ENCODE measurements at places on chromosomes 12 and 14.

DNA sequence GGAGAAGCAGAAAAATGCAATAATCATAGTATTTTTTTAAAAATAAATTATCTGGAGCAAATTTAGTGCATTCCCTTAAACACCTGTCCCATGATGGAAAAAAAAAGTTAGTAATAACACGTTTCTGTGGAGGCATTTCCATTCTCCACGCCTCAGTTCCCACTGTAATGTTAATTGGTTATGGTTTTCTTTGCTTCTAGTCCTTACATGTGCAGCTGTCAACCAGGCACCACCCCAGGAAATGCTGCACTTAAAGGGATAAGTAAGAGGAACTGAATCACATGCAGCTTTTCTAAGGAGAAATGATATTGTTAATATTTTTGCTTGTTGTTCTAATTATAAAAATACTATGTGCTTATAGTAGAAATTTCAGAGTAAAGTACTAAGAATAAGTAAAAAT lies 240.3 kb downstream of the ZFP36L1 start:
- no peak for DNase-seq

GRCh38 chr14:104552738-104553125 lies 26.8 kb upstream of the C14orf180 start:
- DNase-seq: no peak

DNA sequence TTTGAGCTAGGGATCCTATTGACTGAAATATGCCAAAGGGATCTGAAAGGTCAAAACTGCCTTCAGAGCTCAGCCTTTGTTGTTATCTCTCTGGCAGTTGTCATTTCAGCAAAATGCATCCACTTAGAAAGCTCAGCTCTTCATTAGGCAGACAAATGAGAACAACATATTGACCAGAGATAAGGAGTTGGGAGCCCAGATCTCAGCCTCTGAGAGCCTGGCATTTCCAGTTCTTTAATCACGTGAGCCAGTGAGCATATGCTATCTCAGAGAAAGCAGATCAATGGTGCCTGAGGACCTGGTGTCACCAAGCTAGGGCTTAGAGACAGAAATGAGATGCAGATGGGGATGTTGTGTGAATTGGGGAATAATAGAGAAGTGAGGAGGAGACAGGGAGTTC lies 101.1 kb downstream of the DAD1 start:
- DNase-seq: no peak

- DNase-seq: no peak
These were observed 836.6 kb downstream of the SLC6A15 start for GRCh38 chr12:84075991-84076390.

GRCh38 chr12:3417937-3418462 lies 73.0 kb upstream of the PRMT8 start:
- no peak for DNase-seq

GRCh38 chr14:69615496-69616407 lies 4.4 kb downstream of the SUSD6 start:
- DNase-seq: no peak

- no peak for DNase-seq
These were observed 7.4 kb downstream of the RPL6 start for GRCh38 chr12:112401903-112402498.

DNA sequence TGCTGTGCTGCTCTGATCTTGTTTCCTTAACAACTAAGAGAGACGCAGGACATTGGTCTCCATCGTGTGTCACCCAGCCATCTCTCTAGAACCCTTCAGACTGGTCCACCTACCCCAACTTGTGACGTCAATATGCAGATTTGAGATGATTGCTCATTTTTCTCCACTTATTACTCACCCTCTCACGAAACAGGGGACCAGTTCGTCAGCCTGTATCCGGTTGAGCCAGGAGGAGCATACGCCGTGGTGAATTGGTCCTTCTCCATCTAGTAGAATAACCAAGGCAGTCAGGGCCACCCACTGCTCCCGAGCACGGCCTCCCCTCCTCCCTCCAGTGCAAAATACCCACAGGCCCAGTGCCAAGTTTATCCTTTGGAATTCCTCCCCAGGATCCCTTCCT lies 36.2 kb upstream of the FBXO21 start:
- DNase-seq: no peak

- DNase-seq: no peak
These were observed 21.1 kb upstream of the KRT8 start for GRCh38 chr12:52925717-52926595.

DNA sequence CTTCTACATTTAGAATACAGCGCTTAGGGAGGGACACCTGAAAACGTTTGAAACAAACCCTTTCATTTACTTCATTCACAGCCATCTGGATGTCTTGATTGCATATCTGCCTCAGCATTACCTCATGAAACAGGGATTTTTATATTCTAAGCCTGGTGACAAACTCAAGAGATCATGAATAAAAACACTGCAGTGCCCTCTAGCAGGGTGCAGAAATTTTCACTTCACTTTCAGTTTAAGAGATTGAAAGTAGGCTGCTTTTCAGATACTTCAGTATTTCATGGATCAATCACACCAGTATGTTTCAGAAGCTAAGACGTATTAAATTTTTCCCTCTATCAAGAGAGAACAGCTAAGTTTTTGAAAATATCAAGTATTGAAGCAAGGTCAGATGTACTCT lies 467.8 kb downstream of the MDGA2 start:
- no peak for DNase-seq

DNA sequence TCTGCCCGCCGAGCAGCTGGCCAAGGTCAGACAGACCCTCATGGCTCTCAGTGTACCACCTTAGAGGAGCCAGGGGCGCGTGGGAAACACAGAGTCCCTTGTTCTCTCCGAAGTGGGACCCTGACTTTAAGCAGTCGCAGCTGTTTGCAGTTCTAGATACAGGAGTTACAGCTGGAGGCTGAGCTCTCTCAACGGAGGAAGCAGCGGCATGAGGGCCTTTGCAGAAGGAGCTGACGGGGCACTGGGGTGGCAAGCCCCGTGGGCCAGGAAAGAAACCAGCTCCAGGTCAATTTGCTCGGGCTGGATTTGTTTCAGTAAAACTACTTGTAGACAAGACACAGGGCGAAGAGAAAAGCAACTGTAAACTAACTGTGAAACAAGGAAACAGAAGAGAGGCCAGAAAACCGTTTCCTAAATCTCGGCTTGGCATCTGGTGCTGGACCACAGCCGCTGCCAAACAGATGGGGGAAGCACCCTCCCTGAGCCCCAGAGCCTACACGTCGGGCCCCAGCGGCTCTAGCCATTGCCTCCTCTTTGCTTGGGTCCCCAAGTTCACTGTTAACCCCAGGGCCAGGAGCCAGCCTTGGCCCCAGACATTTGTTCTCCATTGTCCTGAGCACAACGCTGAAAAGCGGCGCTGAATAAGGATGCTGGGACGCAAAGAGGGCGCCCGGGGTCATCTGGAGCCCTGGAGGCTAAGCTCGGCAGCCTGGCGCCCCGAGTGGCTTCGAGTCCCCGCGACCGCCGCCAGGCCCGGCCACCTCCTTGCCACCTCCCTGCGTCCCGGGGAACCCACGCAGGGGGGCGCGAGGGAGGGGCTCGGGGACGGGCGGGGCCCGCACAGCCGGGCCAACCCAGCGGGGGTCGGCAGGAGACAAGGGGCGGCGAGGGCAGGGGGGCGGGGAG lies 914 bp upstream of the PACS2 start:
- no peak for DNase-seq

- no peak for DNase-seq
These were observed 14.1 kb upstream of the NUMB start for GRCh38 chr14:73472185-73473114.

DNA sequence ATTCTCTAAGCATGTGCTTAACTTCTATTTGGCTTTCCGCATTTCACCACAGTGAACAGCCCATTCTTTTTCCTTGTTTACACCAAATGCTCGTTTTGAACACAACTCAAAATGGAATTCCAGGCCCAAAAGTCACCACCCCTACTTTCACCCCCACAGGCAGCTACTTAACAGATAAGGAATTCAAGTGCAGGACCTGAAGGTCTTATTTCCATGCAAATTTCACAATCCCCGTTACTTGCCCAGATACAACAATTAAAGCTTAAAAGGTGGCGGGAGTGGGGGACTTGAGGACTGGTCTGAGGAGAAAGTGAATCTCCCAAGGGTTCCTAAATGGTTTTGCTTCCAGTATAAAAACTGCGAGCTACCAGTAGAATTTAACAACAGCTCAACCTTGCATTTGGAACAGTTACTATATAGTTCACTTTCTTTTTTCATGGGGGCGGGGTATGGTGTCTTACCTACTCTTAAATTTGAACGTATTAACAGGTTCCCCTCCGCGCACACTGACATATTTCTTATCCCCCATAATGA lies 3.7 kb downstream of the USP44 start:
- no peak for DNase-seq

DNA sequence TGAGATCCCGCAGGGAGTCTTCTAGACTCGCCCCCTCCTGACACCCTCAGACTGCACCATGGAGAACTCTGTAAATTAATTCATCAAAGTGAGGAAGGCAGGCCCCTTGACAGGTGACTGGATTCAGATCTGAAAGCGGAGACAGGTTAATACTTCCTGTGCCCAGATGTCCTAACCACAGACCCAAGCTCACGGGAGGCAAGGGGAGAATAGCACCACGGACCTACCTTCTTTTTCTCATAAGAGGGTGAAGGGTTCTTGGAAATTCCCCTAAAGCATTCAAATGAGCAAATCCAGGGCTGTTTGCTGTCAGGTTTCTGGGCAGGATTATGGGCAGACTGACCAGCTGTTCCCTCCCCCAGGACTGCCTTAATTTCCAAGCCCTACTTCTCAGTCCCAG lies 170.0 kb downstream of the ZFP36L1 start:
- DNase-seq: no peak

DNA sequence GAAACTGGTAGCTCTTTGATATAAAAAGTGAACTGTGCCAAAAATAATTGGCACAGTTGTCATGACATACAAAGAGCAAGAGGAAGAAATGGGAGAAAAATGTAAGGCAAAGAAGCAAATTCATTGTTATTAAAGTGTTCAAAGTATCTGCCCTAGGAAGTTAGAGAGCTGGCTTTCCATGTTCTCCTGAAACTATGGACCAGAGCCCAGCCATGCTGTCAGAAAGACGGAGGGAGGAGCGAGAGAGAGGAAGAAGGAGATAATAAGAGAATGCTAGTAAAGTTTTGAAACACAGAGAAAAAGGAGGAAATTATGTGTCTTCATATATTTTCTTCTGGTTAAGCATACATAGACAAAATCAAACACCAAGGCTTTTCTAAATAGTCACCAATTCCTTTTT lies 78.1 kb upstream of the PELI2 start:
- no peak for DNase-seq

DNA sequence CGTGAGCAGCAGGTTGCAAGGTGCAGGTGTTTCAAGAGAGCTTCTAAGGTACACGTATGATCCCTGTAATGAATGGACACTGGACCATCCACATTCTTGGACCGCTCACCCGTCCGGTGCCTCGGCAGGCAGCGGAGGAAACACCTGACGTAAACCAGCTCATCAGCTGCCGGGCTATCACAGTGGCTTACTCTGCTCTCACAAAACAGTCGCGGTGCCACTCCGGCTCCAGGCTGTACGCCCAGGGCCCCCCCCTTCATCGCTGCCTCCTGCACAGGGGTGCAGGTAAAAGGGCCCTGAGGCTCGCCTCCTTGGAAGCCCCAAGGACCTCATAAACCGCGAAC lies 436 bp downstream of the VPS33A start:
- no peak for DNase-seq

DNA sequence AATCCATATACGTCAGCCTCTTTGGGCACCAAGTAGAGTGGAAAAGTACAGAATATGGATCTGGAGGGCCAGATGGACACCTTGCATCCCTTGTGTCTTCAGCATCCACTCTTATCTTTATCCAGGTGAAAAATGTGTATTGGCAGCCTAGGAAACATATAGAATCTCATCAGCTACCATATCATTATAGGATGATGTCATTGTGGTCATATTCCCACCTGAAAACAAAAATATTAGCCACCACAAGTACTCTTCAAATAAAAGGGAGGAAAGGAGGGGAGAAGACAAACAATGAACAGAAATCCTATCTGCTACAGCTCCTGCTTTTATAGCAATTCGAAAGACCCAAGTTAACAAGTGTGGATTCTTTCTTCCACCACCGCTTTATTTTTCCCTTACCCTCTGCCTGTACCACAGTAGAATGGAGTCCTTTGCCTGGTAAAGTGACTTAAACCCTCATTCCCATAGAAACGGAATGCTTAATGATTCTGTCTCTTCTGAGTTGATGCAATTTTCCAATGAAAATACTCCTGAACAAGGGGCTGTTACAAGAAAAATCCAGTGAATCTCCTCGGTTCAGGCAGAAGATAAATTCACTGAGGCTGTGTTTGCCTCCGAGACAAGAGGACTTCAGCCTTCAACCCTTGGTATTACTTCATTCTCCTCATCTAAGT lies 13.8 kb upstream of the IL26 start:
- DNase-seq: no peak

DNA sequence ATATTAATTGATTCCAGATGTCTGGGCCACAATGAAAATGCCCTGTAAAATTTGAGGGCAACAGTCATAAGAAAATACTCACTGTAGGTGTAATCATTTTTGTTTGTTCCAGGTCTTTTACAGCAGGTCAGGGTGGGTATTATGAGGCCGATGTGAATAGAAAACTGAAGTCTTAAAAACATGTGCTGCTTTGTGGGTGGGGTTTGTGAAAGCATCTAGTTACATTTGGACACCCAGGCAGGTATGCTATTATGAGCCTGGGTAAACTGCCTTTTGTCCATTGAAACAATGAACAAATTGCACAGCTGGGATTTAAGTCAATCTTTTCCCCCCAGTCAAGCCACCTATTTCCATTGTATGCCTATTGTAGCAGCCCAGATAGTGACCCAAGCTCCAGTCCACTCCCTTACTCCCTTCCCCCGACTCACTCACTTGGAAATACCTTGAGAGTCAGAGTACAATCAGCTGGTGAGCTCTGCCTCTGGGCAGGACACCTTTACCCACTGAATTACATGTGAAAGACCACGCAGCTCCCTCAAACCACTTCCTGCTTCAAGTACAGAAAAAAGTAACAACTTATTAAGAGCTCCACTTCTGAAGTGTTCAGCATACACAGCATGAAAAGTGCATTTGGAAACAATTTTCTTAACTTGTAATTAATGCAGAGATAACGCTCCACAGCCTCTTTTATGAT lies 1.8 kb downstream of the IGF1 start:
- no peak for DNase-seq

DNA sequence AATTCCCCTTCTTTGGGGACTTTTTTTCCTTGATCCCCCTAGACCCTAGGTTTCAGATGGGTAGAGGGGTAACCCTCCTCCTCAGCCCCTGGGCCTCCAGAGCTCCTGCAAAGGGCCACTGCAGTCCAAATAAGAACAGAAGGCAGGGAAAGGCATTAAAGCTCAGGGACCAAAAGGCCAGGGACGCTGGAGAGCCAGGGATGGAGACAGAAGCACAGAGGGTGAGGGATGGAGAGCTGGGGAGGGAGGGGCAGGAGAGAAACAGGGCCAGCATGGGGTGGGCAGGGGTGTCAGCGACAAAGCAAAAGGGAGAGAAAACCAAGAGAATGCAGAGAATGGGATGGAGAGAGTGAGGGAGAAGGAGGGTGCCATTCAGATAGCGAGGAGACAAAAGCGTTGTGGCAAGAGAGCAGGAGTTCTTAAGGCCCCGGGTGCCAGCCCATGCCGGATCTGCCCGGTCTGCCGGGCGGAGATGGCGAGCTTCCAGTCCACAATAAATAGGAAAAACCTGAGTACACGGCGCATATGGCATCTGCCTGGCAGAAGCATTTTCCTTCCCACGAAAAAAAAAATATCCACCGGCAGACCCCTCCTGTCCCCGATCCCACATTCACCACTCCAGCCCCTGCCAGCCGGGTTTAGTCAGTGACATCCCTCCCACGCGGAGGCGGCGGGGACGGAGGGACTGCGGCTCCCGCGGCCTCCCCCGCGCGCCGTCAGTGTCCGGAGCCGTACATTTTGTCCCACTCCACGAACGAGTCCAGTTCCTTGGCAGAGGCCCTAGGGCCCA lies 28.6 kb downstream of the FIGNL2 start:
- no peak for DNase-seq

GRCh38 chr12:131093971-131094830 lies 140.5 kb downstream of the ADGRD1 start:
- no peak for DNase-seq
